Posterior vena cava (tissue), 2 donors: ENCODE measurements at places on chromosomes 2 and 18. TPM values are rescaled to one million over a fixed set of nuclear protein-coding genes. Genes with fewer than 3 reads are reported as not detected.

GRCh38 chr2:191666732-191667131 is 11.2 kb upstream of the NABP1 start:
- no peak for DNase-seq

GRCh38 chr18:35683021-35683420 is 101.5 kb downstream of the GALNT1 start:
- no peak for DNase-seq

The REG3G gene
- total RNA-seq, result 0.52 TPM

The RPRM gene
- total RNA-seq, result 0.93 TPM

DNA sequence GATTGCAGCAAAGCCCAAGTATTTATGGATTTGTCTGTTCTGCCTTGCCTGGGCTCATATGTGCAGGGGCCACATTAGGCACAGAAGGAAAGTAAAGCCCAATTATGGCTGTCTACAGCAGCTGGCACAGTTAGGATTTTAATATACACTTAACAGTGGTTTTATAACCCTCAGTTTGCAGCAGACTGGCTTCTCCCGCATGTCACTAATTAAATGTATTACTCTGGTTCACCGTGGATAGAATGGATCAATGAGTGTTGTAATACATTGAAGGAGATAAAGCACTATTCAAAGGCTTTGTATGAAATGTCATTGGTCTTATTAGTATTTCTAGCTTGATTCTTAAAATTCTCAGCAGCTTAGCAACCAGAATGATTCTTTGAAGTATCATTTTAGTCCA is 320.2 kb downstream of the KCNS3 start:
- DNase-seq, result no peak

DNA sequence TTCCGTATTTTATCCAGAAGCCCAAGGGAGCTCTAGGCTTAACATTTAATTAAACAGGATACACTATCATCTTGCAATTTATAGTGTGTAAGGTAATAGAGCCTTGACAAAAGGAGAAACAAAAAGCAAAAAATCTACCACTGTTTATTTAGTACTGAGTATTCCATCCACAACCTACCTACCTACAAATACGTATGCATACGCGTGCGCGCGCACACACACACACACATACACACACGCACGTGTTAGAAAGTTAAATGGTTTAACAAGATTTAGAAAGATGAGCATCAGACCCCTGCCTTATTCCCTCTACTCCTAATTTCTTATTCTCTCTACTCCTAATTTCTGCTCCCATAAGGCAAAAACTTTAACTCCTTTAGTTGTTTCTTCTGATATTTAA is 14.6 kb upstream of the ACTR2 start:
- DNase-seq, result no peak

The ALLC gene
- not detected for total RNA-seq

The SP100 gene
- total RNA-seq, result 87.9 TPM

The HOXD11 gene
- 5.3 TPM for total RNA-seq

DNA sequence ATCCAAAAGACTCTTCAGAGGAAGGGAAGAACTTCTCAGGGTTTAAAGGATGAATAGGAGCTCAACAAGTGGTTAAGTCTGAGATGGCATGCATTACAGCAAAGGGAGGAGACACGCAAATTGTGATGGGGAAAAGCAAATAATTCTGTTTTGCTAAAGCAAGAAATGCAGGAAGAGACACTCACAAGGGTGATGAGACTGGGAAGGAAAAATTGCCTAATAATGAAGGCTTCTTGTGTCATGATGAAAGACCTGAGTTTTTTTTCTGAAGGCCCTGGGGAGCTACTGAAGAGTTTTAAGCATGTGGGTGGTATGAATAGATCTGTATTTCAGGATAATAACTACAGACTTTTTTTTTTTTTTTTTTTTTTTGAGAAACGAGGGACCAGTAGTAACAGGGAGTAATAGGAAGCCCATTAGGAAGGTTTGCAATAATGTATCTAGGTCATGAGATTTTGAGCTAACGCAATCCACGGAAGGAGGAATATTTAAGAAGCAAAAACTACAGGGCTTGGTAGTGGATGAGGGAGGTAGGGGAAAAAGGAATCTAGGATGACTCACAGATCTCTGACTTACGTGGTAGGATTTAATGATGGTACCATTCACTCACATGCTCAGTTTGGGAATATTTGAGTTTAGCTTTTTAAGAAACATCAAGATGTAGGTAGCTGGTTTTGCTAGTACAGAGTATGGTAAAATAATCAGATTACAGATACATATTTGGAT is 16.0 kb upstream of the SERPINB3 start:
- DNase-seq, result no peak

The TWIST2 gene
- total RNA-seq, result 18.6 TPM

- no peak for DNase-seq
Observed at GRCh38 chr2:113876503-113877387, 13.1 kb upstream of the ACTR3 start.

- DNase-seq, result no peak
Observed at GRCh38 chr18:11948852-11949523, 32.3 kb upstream of the IMPA2 start.

DNA sequence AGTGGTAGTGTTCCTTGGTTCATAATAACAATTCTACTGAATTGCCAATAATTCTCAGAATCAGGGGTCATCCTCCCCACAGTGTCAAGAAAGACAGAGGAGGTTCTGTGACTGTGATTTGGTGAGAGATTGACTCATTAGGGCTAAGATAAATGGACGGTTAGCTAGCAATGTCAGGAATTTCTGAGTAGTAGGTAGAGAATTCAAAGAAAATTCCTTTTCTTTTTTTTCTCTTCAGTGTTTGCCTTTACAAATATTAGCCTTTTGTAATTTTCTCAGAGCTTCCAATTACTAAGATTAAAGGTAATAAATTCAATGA is 16.8 kb upstream of the CRIM1 start:
- no peak for DNase-seq

DNA sequence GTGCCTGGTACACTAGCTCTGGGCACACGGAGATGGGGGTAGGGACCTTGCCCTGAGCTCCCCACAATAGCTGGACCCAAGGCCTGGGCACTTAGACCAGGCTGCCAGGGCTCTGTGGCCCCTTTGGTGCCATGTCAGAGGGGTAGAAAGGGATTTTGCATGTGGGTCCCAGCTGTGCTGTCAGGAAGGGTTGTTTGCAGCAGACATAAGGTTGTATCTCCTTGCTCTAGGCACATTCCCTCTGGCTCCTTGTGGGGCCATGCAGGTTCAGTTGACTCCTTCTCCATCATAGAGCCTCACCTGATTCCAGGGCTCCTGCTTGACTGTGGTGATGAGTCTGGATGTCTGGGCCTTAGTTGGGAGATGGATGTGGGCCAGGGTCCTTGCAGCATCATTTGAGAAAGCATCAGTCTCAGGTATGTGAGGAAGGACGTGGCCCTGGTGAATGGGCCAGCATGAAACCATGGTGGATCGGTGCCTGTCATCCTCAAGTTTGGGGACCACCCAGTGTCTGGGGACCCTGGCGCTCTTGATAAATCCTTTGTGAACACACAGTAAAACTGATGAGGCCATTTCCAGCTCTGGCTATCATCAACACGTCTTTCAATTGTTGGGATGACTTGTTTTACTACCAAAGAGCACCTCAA is 461.9 kb upstream of the HS6ST1 start:
- no peak for DNase-seq

DNA sequence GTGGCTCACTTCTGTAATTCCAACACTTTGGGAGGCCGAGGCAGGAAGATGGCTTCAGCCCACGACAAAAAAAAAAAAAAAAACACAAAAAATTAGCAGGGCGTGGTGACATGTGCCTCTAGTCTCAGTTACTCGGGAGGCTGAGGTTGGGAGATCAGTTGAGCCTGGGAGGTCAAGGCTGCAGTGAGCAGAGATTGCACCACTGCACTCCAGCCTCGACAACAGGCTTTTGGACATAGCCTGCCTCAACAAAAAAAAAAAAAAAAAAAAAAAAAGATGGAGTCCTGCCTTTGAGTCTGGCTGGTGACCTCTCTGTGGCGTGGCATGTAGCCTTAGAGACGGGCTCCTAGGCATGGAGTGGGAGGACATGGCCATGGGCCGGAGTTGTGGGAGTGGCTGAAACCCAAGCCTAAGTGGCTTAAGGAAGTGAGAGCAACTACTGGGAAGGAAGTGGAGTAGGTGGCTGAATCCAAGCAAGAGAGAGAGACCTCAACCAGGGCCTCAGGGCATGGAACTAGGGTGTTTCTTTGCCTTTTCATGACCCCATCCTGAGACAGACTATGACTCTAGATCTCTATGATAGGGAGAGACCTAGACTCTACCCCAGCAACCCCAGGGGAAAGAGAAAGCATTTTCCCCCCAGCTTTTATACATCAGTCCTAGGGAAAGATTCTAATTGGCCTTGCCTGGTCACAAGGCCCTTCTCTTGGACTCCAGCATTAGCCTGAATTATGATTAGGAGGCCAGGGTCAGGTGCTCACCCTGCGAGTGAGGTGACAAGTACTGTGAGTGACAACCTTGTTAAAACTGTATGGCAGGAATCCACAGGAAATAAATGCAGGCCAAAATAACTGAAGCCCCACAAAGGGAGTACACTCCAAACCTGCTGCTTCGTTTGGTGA is 34.2 kb downstream of the NPAS2 start:
- no peak for DNase-seq

The SDC1 gene
- 3.0 TPM for total RNA-seq

DNA sequence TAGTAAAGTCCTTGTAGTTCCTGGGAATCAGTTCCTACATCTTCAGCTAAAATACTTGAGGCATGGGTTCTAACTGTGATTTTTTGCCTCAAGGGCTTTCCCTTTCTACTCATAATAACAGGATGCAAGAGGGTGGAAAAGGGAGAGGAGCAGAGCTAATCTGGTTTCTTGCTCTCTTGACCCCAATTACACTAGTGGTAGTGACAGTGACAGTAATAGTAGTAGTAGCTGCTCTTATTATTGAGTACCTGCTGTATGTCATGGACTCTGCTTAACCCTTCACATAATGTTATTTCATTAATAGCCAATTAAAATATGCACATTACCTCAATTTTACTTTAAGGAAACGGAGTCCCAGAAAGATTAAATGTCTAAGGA is 214.8 kb upstream of the HNRNPA3 start:
- DNase-seq, result no peak

- DNase-seq, result peak; percentile 83
Observed at GRCh38 chr2:187461294-187462261, 13.5 kb upstream of the CALCRL start.

The SP5 gene
- total RNA-seq, result 0.28 TPM

The TUBB8B gene
- total RNA-seq, result not detected

The UBXN4 gene
- total RNA-seq, result 88.3 TPM

GRCh38 chr2:238167761-238168160 is 9.0 kb downstream of the ERFE start:
- no peak for DNase-seq

GRCh38 chr2:16405551-16405950 is 260.1 kb downstream of the CYRIA start:
- DNase-seq, result no peak

DNA sequence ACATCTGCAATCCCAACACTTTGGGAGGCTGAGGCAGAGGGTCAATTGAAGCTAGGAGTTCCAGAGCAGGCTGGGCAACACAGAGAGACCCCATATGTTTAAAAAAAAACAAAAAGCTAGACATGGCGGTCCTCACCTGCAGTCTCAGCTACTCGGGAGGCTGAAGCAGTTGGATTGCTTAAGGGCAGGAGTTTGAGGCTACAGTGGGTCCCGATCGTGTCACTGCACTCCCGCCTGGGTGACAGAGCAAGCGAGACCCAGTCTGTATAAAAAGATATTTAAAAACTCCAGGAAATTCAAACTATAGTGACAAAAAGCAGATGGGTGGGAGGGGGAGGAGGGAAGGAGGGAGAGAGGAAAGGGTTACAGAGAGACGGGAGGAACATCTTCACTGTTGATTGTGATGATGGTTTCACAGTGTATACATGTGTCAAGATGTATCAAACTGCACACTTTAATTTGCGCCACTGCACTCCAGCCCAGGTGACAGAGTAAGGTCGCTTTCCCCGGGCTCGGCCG is 942 bp upstream of the ZNF236 start:
- DNase-seq, result peak; percentile 32

- DNase-seq, result no peak
Observed at GRCh38 chr18:58535340-58536201, 93.3 kb downstream of the ALPK2 start.

The HOXD13 gene
- total RNA-seq, result not detected

DNA sequence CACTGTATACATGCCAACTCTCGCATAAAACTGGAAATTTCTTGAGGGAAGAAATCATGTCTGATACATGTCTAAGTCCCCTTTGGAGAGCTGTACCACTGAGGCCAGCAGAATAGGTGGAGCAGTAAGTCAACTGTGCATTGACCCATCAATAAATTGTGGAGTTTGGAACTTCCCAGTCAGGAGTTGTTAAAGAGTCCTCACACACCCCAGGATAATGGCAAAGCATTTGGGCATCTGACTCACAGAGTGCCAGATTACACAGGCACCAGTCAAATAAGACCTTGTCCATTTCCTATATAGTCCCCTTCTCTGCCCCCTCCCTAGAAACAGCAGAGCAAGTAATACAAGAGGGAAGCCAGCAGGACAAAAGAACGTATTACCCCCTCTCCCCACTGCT is 10.4 kb downstream of the VSNL1 start:
- no peak for DNase-seq

DNA sequence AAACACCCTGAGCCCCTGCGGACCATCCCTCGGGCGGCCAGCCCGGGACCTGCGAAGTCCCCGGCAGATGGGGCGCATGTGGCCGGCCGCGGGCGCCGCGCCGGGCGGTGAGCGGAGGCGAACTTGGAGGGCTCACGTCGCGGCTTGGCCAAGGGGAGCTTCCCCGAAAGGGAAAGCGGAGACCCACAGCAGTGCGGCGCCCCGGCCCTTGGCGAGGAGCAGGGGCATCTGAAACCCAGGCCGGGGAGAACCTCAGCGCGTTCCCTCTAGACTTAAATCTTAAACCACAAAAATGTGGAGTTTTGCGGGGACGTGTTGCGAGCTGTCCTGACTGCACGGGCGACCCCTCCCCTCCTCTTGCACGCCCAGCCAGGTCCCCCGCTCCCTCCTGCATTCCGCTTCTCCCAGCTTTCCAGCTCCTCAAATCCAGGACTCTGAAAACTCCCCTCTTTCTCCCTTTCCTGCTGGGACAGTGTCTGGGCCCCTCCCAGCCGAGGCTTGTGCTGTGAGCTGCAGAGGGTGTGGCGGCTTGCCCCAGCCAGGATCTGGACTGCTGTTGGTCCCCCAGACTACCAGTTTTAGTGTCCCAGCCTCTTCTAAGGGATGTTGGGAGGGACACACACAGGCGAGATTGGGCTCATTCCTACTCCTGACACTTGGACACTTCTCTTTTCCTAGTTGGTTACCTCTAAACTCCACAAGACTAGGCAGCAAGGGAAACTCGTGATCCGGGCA is 1.3 kb downstream of the FMNL2 start:
- DNase-seq, result peak; percentile 88

The ABCG8 gene
- not detected for total RNA-seq

The AQP12A gene
- not detected for total RNA-seq

GRCh38 chr18:70469916-70470315 is 181.1 kb downstream of the SOCS6 start:
- DNase-seq, result no peak
